HuH-7 (cell line): ENCODE measurements at places on chromosomes 2 and 18.

- no peak for DNase-seq
Observed at GRCh38 chr2:60152226-60152833, 401.1 kb downstream of the BCL11A start.

- peak; percentile 59 for DNase-seq
Observed at GRCh38 chr2:169438466-169439072, 40.7 kb upstream of the BBS5 start.

GRCh38 chr2:214471990-214472389 lies 61.1 kb downstream of the VWC2L start:
- DNase-seq: no peak

- no peak for DNase-seq
Observed at GRCh38 chr18:74486119-74486849, 9.9 kb upstream of the CNDP2 start.

DNA sequence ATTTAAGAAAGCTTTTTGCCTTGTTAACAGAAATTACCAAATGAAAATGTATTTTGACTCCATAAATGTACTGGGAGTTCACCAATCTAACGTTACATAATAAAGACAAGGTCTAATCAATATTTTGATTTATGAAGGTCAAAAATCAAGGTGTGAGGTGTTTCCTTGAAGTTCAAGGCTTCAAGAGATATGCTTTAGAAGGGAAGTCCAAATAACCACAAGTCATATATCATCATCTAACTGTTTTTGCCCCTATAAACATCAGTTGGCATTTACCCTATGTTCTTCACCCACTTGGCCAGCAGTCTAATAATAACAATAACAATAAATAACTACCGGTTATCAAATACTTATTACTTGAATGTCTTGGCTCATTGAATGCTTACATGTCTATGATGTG lies 196.1 kb upstream of the ID2 start:
- DNase-seq: no peak

DNA sequence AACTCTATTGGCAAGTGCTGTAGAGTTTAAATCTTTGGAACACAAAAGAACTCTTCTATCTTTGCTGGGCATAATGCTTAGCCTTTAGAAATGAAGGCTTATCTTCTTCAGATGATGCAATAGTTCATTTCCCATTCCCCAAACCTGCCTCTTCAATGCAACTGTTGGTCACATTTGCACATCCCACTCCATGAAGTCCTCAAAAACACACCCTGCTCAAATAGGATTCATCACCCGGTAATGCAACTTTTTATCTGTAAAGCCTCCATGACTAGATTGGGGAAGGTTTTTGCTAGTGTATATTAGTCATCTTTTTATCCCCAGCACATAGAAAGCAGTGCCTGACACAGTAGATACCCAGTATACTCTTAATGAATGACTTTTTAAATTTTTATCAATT lies 376.4 kb downstream of the RBM43 start:
- no peak for DNase-seq

- DNase-seq: peak; percentile 93
Observed at GRCh38 chr2:95345563-95346230, 48.5 kb downstream of the KCNIP3 start.

DNA sequence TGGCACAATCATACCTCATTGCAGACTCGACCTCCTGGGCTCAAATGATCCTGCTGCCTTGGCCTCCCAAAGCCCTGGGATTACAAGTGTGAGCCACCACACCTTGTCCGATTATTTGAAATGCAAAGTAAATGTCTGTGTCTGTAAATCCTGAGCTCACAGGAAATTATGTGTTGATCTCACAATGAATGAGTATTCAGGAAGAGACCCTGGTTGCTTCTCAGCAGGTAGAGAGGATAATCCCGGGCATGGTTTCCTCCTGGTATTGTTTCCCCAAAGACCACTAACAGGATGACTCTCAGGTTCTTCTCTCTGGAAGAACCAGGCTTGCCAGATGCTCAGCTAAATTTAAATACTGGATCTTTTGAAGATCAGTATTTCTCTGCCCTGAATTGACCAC lies 147.6 kb downstream of the LDLRAD4 start:
- DNase-seq: no peak

GRCh38 chr2:43084699-43085091 lies 141.7 kb downstream of the ZFP36L2 start:
- DNase-seq: no peak

DNA sequence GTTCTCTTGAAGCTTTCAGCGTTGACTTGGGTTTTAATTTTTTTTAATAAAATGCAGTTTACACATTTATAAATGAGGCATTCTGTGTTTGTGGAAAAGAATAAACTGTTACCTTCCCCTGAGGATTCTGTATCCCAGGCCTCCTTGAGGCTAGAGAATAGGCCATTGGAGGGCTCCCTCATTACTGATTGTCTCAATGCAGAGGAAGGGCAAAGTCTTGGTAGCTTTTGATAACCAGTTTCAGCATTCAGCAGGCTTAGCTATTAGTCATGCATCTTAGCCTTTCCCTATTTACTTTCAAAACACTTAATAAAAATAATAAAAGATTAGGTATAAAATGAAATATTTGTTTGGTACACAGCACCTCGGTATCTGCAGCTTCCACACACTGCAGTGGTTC lies 58.1 kb upstream of the OTX1 start:
- no peak for DNase-seq

- no peak for DNase-seq
Observed at GRCh38 chr18:53629337-53629736, 595.1 kb downstream of the MBD2 start.

GRCh38 chr2:181421131-181421458 lies 36.1 kb upstream of the ITGA4 start:
- DNase-seq: no peak

DNA sequence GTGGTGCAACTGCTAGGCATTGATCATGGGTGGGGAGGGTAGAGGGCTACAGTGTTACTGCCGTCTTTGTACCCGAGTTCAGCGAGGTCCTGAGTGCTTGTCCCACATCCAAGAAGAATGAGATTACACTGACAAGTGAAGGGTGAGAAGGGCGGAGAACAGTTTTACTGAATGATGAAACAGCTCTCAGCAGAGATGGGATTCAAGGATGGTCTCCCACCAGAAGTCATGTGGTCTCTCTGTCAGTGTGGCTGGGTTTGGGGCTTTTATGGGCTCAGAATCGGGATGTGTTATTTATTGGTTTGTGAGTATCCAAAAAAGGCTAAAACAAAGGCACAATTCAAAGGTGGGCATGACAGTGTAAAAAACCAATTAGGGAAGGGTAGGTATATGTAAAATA lies 10.8 kb upstream of the ASB1 start:
- no peak for DNase-seq

GRCh38 chr2:14082640-14083039 lies 549.9 kb upstream of the LRATD1 start:
- DNase-seq: no peak

DNA sequence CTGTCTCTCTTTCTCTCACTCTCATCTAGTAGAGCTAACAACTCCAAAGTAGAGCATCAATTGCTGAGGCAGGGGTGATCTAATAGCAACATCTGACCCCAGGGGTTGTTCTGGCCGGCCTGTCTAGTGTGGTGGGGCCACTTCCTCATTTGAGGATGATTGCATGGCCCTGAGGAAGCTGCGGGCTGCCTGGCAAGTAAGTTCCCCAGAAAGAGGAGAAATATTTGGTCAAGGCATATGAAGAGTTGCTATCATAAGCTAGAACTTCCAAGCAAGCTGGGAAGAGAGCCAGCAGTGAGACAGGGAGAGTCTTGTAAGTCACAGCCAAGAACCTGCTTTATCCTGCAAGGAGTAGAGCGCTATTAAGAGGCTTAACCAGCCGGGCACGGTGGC lies 50.8 kb upstream of the TMEM87B start:
- no peak for DNase-seq

DNA sequence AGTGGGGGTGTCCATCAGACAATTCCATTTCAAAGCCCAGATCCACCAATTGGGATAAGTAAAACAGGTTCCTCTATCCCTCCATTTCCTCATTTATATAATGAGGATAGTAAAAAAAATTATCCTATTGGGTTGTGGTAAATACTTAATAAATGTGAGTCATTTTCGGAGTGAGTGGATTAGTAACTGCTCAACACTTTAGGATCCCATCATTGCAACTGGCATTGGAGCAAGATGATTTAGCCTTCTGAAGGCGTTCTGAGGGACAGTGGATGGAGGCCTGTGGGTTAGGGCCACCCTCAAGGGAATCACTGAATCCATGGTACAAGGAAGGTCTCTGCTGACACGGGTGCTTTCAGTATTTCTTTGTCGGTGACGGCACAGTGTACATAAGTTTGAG lies 108.6 kb upstream of the FZD7 start:
- no peak for DNase-seq
